Common myeloid progenitor, CD34-positive (primary cell): ENCODE measurements at places on chromosomes 1 and 21.

GRCh38 chr1:6521536-6521935 lies 30.1 kb upstream of the PLEKHG5 start:
- DNase-seq: no peak
- no peak overlapping the region for H3K27ac ChIP-seq
- H3K4me1 ChIP-seq: no peaks in the 10 kb centered on the region

- H3K27me3 ChIP-seq: no peaks in the 10 kb centered on the region
- H3K4me1 ChIP-seq: peaks cover 22% of the 10 kb centered on the region
- DNase-seq: no peak
- H3K27ac ChIP-seq: no peak overlapping the region
Observed at GRCh38 chr1:2595812-2596529, 9.4 kb downstream of the PRXL2B start.

DNA sequence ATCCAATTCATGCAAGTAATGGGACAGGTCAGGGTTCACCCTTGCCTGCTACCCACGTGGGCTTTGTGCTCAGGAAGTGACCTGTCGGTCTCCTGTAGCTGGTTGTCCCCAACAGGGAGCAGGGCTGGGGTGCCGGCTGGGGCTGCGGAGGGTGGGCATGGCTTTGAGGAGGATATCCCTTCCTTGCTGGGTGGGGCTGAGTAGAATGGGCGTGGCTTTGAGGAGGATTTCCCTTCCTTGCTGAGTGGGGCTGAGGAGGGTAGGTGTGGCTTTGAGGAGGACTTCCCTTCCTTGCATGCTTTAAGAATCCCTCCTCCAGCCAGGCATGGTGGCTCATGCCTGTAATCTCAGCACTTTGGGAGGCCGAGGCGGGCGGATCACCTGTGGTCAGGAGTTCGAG lies 151.3 kb downstream of the CLIC6 start:
- peaks cover 97% of the 10 kb centered on the region for H3K36me3 ChIP-seq
- H3K4me3 ChIP-seq: no peak overlapping the region
- no peak for DNase-seq
- no peaks in the 10 kb centered on the region for H3K27me3 ChIP-seq
- H3K4me1 ChIP-seq: no peaks in the 10 kb centered on the region

GRCh38 chr1:59292562-59292961 lies 4.3 kb upstream of the FGGY start:
- peak; percentile 92 for DNase-seq
- H3K27ac ChIP-seq: no peak overlapping the region
- H3K36me3 ChIP-seq: no peaks in the 10 kb centered on the region
- no peaks in the 10 kb centered on the region for H3K27me3 ChIP-seq

DNA sequence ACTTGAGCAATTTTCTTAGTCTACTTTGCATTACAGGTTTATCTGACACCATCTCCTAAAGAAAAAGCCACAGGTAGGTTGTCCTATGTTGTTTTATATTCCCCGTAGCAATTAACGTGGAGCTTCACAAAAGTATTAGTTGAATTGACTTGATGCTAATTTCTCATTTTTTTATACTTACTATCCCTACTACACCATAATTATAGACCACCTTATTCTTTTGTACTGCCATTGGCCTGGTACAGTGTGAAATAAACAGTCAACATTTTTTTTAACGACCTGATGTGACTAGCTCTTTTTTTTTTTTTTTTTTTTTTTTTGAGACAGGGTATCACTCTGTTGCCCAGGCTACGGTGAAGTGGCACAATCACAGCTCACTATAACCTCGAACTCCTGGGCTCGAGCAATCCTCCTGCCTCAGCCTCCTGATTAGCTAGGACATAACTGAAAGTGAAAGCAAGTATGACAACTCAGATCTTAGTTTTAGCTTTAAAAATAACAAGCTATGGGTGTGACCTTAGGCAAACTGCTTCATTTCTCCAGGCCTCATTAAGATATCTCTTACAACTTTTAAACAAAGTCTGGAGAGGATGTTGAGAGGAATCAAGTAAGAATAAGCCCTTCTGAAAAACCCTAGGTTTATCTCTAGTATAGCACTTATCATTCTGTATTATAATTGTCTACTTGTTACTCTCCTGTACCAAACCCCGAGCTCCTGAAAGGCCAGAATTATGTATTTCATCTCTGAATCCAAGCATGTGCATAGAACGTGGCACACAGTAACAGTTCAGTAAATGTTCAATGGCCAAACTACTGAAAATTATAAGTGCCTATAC lies 49.5 kb downstream of the LUZP1 start:
- peak; percentile 81 for DNase-seq
- peak overlapping the region; percentile 43 for H3K4me3 ChIP-seq
- H3K4me1 ChIP-seq: no peaks in the 10 kb centered on the region

GRCh38 chr1:25084407-25084806 lies 147.9 kb downstream of the SYF2 start:
- DNase-seq: no peak
- peaks cover 9% of the 10 kb centered on the region for H3K4me1 ChIP-seq
- H3K4me3 ChIP-seq: no peak overlapping the region
- H3K36me3 ChIP-seq: no peaks in the 10 kb centered on the region
- no peaks in the 10 kb centered on the region for H3K27me3 ChIP-seq

GRCh38 chr1:205456383-205456867 lies 580 bp upstream of the BLACAT1 start:
- peaks cover 18% of the 10 kb centered on the region for H3K4me1 ChIP-seq
- H3K27ac ChIP-seq: no peak overlapping the region
- H3K27me3 ChIP-seq: peaks cover 12% of the 10 kb centered on the region
- peak overlapping the region; percentile 21 for H3K4me3 ChIP-seq
- DNase-seq: no peak

GRCh38 chr1:172269084-172269483 lies 151.4 kb upstream of the C1orf105 start:
- H3K4me1 ChIP-seq: no peaks in the 10 kb centered on the region
- no peaks in the 10 kb centered on the region for H3K27me3 ChIP-seq
- DNase-seq: no peak
- no peak overlapping the region for H3K27ac ChIP-seq
- no peak overlapping the region for H3K4me3 ChIP-seq

GRCh38 chr1:1461721-1462317 lies 9.7 kb upstream of the ATAD3B start:
- no peaks in the 10 kb centered on the region for H3K27me3 ChIP-seq
- no peak overlapping the region for H3K4me3 ChIP-seq
- peak; percentile 30 for DNase-seq
- no peaks in the 10 kb centered on the region for H3K4me1 ChIP-seq
- no peak overlapping the region for H3K27ac ChIP-seq
- H3K36me3 ChIP-seq: no peaks in the 10 kb centered on the region

- H3K36me3 ChIP-seq: no peaks in the 10 kb centered on the region
- H3K4me1 ChIP-seq: no peaks in the 10 kb centered on the region
- H3K27me3 ChIP-seq: no peaks in the 10 kb centered on the region
- H3K27ac ChIP-seq: no peak overlapping the region
- DNase-seq: no peak
- no peak overlapping the region for H3K4me3 ChIP-seq
Observed at GRCh38 chr1:165068741-165069140, 287.8 kb downstream of the LMX1A start.

DNA sequence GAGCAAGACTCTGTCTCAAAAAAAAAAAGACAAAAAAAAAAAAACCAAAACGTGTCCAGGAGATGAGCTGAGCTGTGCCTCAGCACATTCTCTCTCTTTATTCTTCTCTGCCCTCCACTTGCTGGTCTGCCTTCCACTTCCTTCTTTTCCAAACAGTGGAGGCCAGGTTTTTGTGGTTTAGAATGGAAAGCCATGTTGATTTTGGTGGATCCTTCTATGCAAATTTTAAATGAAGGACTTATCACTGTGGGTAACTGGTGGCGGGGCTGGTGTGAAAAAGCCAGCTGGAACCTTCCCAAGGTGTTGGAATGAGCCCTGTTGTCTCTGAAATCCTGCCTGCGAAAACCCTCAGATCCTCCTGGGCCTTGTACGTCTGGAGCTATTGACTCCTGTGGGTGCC lies 61.9 kb downstream of the PTPRU start:
- H3K4me3 ChIP-seq: no peak overlapping the region
- H3K4me1 ChIP-seq: no peaks in the 10 kb centered on the region
- no peak overlapping the region for H3K27ac ChIP-seq
- DNase-seq: no peak
- peaks cover 3% of the 10 kb centered on the region for H3K27me3 ChIP-seq

- H3K27ac ChIP-seq: no peak overlapping the region
- no peaks in the 10 kb centered on the region for H3K36me3 ChIP-seq
Observed at GRCh38 chr1:119814288-119814687, 3.0 kb upstream of the REG4 start.

GRCh38 chr1:14238472-14239307 lies 359.8 kb upstream of the KAZN start:
- H3K4me1 ChIP-seq: no peaks in the 10 kb centered on the region
- H3K27me3 ChIP-seq: peaks cover 3% of the 10 kb centered on the region
- no peak overlapping the region for H3K27ac ChIP-seq
- no peak overlapping the region for H3K4me3 ChIP-seq

DNA sequence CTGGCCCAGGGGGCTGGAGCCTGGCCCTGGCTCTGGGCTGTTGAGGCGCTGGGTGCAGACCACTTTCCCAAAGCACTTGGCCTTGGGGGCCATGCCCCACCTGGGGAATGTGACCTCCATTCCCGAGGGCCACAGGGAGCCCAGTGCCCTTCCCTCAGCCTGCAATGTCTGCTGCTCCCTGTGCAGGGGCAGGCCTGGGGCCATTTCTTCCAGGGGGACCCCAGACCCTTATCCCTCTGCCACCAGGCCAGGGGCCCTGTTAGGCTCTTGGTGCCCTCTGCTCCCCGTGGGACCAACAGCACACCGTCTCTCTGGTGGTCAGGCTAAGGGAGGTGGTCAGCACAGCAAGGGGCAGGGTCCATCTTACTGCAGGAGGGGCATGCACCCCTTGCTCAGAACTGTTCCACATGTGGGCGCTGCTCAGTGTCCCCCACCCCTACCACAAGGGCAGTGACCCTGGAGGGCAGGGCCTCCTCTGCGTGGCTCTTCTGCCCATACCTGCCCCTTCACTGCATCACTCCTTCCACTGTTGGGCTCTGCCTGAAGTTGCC lies 1.1 kb upstream of the TMEM52 start:
- no peak overlapping the region for H3K27ac ChIP-seq
- peak overlapping the region; percentile 26 for H3K4me3 ChIP-seq
- H3K4me1 ChIP-seq: no peaks in the 10 kb centered on the region
- no peaks in the 10 kb centered on the region for H3K36me3 ChIP-seq
- no peaks in the 10 kb centered on the region for H3K27me3 ChIP-seq

- no peak overlapping the region for H3K27ac ChIP-seq
- no peak for DNase-seq
- H3K27me3 ChIP-seq: no peaks in the 10 kb centered on the region
- no peak overlapping the region for H3K4me3 ChIP-seq
- peaks cover 23% of the 10 kb centered on the region for H3K36me3 ChIP-seq
Observed at GRCh38 chr1:25243907-25244306, 3.3 kb downstream of the RSRP1 start.

DNA sequence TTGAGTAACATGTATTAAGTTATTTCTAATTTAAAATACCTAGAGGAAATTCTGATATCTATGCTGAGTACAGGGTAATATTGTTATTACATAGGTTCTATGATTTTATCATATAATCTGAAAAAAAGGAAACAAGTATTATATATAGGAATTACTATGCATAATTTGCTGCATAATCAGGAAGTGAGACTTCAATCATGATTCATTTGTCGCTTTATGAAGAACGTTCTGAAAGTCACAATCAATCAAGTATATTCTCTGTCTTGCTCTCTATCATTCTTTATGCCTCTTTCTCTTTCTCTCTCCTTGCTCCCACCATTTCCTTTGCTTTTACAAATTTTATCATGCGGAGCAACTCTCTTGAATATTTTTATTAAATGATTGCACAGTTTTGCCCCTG lies 1130.3 kb downstream of the PLA2G4A start:
- H3K4me3 ChIP-seq: no peak overlapping the region
- DNase-seq: no peak
- H3K36me3 ChIP-seq: no peaks in the 10 kb centered on the region

GRCh38 chr1:6483017-6483760 lies 8.3 kb downstream of the PLEKHG5 start:
- no peaks in the 10 kb centered on the region for H3K4me1 ChIP-seq
- H3K27ac ChIP-seq: no peak overlapping the region
- no peaks in the 10 kb centered on the region for H3K36me3 ChIP-seq
- no peak overlapping the region for H3K4me3 ChIP-seq
- H3K27me3 ChIP-seq: peaks cover 49% of the 10 kb centered on the region

DNA sequence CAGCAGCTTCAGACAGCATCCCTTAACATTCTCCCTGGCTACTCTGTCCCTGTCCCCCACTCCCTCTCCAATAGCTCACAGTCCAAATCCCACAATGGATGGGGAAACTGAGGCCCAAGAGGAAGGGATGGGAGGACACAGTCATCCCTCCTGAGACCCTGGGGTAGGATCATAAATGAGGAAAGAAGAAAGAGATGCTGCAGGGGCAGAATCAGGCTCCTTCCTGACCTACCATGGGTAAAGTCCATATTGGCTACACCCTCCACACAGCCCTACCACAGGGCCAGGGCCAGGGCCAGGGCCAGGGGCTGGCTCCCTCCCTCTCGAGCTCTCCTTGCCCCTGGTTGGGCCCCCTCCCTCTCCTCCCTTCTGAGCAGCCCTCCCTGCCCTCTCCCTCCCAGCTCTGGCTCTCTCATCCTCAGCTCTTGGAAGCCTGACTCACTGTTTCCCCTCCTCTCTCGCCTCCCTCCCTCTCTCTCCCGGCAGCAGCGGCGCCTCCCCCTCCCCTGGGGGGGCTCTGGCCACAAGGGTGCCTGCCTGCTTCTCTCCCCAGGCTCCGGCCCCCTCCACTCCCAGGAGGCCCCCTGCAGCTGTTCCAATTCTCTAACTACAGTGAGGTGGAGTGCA lies 4.9 kb downstream of the AHDC1 start:
- no peaks in the 10 kb centered on the region for H3K27me3 ChIP-seq
- H3K4me1 ChIP-seq: peaks cover 86% of the 10 kb centered on the region
- no peaks in the 10 kb centered on the region for H3K36me3 ChIP-seq
- peak overlapping the region; percentile 51 for H3K4me3 ChIP-seq
- DNase-seq: peak; percentile 64

GRCh38 chr1:203600782-203601513 lies 25.7 kb upstream of the ATP2B4 start:
- H3K27ac ChIP-seq: no peak overlapping the region
- H3K36me3 ChIP-seq: no peaks in the 10 kb centered on the region
- peaks cover 5% of the 10 kb centered on the region for H3K4me1 ChIP-seq
- no peaks in the 10 kb centered on the region for H3K27me3 ChIP-seq
- DNase-seq: no peak
- H3K4me3 ChIP-seq: no peak overlapping the region

- no peaks in the 10 kb centered on the region for H3K36me3 ChIP-seq
- H3K27ac ChIP-seq: no peak within 1 kb of the TSS
- H3K4me1 ChIP-seq: peaks cover 5% of the 10 kb centered on the region
- DNase-seq: peak; percentile 35
- peak within 1 kb of the TSS; percentile 34 for H3K4me3 ChIP-seq
Observed at GRCh38 chr1:14598498-14599182, at the start of gene KAZN. TSS of gene KAZN (plus strand) at chr1:14598685.

GRCh38 chr1:85019994-85020393 lies 23.1 kb upstream of the MCOLN2 start:
- no peak overlapping the region for H3K27ac ChIP-seq
- no peak for DNase-seq
- H3K4me3 ChIP-seq: no peak overlapping the region
- no peaks in the 10 kb centered on the region for H3K36me3 ChIP-seq
- H3K27me3 ChIP-seq: peaks cover 2% of the 10 kb centered on the region

DNA sequence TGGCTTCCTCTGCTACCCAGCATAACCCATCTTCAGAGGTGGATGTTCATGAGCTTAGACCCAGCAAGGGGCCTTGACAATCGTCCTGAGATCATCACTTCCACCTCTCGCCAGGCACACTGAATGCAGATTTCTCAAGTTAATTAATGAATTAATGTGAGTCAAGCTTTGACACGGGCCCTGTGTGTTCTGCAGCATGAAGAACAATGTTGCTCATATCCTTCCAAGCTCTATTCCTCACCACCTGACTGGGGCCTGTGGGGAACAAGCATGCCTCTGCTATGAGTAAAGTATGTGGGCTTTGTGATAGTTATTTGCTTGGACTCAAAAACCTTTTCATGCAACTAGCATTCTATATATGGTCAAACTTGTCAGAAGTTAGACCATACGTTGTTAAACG lies 122.0 kb downstream of the SEC16B start:
- no peaks in the 10 kb centered on the region for H3K4me1 ChIP-seq
- H3K27ac ChIP-seq: no peak overlapping the region
- DNase-seq: no peak
